Left lobe of liver (tissue), 2 donors: ENCODE measurements at places on chromosomes 4 and X. TPM values are rescaled to one million over a fixed set of nuclear protein-coding genes. Genes with fewer than 3 reads are reported as not detected.

- no peak for DNase-seq
Measured at GRCh38 chr4:176498617-176499256, 179.0 kb downstream of the SPCS3 start.

The ERVMER34-1 gene
- not detected for total RNA-seq

DNA sequence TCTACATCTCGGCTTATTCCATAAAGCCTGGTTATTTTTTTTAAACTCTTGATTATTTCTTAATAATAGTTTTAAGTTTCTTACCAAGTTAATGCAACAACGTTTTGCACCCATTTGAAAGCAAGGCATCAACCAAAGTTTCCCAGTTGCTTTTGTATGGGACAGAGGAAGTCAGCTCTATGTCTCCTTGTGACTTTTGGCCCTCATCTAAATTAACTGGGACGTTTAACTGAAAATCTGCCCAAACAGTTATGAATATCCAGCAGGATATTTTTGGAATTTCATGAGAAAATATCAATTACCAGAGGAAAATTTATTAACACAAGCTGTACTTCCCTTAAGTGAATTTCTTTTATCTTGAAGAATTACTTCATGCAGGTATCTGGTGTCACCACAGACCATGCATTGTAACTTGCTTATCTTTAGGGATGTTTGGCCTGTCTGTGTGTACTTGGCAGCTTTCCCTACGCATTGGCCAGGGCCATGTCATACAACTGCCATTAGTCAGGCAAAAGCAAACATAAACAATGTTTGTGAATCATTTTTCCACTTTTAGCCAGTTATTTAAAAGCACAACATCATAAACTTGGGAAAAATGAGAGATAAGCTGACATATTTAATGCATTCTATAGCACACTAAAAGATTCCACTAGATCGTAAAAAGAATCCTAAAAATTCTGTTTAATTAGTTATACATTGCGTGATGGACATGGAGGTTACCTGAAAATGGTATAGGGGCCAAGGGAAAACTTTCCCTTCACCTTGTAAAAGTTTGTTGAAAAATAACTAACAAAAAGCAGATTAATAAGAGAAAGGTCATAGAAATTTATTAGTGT lies 101.4 kb upstream of the PDE5A start:
- DNase-seq = peak; percentile 58

The CDKL2 gene
- total RNA-seq = 0.13 TPM

DNA sequence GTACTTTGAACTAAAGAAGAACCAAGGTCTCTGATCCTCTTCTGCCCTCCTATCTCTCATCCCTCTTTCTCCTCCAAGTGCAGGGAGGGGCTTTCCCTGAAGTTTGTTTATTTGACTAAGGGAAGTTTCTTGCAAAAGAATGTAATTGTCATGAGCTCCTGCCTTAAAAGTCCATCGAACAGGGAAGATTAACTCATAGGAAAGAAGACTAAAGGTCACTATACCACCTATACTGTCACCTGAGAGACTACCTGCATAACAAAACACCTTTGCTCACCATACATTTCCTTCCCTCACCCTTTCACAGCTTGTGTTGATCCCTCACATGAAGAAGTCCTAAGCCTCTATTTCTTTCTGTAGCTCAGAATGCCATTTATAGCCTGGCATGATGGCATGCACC lies 59.4 kb upstream of the C4orf54 start:
- DNase-seq = no peak

The PDZD4 gene
- 0.91 TPM for total RNA-seq

- DNase-seq = peak; percentile 46
Measured at GRCh38 chrX:106168107-106168506, at the start of gene PWWP3B. Gene PWWP3B, plus strand, starts transcription at chrX:106168305. Its CDS starts 37,128 bp downstream, at chrX:106205433.

DNA sequence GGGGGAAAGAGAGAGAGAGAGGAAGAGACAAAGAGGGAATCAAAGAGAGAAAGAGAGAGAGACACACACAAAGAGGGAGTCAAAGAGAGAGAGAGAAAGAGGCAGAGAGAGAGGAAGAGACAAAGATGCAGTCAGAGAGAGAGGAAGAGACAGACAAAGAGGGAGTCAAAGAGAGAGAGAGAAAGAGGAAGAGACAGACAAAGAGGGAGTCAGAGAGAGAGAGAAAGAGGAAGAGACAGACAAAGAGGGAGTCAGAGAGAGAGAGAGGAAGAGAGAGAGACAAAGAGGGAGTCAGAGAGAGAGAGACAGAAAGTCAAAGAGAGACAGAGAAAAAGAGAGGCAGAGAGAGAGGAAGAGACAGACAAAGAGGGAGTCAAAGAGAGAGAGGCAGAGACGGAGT lies 45.5 kb downstream of the MAGEA9 start:
- no peak for DNase-seq

The PDE6B gene
- 0.83 TPM for total RNA-seq

- no peak for DNase-seq
Measured at GRCh38 chrX:140431521-140431920, 73.3 kb downstream of the SOX3 start.

DNA sequence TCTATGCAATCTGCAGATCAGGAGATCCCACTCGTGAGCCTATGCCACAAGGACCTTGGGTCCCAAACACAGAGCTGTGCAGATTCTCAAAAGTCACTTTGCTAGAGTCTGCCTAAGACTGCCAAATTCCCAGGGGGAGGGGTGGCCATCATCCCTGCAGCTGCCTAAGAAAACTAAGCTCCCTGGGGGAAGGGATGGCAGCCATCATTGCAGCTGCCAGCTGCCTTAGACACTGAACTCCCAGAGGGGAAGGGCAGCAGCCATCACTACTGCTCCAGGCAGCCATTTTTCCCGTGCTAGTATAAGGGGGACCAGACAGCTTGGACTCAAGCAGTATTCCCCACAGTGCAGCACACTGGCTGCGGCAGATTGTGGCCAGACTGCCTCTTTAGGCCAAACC lies 156.9 kb downstream of the NKX6-1 start:
- DNase-seq = no peak

DNA sequence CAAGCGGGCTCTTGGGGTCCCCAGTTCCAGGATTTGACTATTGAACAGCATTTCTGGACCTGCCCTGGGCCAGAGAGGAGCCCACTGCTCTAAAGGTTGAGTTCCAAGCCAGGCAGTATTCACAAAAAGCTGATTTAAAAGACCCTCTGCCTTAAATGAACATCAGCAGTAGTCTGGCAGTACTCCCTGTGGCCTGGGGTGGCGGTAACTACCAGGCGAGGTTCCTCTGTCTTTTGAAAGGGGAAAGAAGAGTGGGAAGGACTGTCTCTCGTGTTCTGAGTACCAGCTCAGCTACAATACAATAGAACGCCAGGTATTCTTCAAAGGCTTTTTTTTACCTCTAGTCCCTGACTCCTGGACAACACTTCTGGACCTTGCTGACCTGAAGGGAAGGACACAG lies 456.4 kb upstream of the TEX13C start:
- DNase-seq = no peak

DNA sequence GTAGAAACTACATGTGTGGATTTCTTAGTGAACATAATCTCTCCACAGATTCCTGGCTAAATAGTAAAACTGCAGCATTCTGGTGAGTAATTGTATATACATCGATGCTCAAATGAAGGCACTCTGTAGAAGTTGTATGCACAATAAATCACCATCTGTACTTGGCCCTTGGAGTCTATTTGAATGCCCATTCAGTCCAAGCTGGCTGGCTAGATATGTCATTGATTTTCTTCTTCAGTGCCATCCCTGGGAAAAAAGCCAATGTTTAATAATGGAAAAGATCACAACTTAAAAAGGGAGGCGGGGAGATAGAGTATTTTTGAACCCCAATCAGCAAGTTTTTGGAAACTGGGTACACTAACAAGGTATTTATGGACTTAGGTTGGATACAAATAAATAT lies 381.0 kb upstream of the TEX13C start:
- no peak for DNase-seq

DNA sequence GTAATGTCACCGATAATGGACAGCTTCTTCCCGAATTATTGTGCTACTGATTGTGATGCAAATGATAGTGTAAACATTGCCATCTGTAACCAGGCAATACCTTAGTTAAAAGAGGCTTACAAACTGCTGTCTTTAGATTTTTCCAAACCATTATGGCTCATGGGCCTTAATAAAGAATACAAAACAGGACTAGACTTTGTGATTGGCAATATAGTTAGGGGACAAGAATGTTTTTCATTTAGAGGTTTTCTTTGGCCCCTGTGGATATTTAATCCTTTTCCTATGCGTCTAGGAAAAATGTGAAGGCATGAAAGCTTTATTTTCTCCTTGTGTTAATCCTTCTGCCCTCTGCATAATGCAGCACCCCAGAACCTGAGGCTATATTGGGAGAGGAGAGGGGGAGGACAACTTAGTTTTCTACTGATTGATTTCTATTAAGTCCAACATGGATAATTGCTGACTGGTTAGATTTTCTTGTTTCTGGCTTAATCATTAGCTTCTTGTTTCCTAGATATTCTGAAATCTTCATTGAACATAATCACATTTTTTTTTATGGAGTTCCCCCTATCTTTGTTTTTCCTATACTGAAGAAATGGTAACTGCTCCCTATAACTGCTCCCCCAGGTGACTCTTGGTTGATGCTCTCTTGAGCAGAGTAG lies 1.9 kb downstream of the PRPS1 start:
- no peak for DNase-seq

DNA sequence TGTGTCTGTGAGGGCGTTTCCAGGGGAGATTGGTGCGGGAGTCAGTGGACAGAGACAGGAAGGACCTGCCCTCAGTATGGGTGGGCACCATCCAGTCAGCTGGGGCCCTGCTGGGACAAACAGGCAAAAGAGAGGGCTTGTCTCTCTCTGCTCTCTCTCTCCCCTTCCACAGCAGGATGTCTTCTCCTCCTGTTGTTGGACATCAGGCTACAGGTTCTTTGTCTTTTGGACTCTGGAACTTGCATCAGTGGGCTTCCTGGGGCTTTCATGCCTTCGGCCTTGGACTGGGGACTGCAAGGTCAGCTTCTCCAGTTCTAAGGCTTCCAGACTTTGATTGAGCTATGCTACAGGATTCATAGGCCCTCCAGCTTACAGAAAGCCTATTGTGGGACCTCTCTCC lies 59.6 kb downstream of the ADGRA3 start:
- DNase-seq = no peak

The CYLC1 gene
- total RNA-seq = not detected

The GAGE1 gene
- total RNA-seq = not detected

The PHOX2B gene
- not detected for total RNA-seq

The NEIL3 gene
- total RNA-seq = 0.08 TPM

- no peak for DNase-seq
Measured at GRCh38 chrX:78886550-78886949, 58.6 kb upstream of the P2RY10 start.

GRCh38 chr4:2947926-2948325 lies 15.3 kb downstream of the NOP14 start:
- peak; percentile 92 for DNase-seq

DNA sequence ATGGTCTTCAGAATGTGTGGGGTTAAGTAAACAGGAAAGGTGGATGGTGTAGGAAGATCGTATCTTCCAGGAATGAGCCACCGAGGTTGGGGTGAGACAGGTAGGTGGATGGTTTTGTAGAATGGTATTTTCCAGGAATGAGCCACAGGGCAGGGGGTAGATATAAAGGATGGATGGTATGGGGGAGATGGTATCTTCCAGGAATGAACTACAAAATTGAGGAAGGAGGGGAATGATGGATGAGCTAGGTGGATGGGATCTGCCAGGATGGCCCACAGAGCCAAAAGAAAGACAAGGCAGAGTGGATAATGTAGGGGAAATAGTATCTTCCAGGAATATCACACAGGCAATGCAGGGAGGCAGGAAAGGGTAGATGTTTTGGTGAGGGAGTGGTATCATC lies 60.0 kb downstream of the MAOA start:
- no peak for DNase-seq

GRCh38 chrX:56025872-56026571 lies 206.1 kb upstream of the KLF8 start:
- no peak for DNase-seq

GRCh38 chr4:158949099-158949498 lies 153.8 kb upstream of the RAPGEF2 start:
- no peak for DNase-seq

- DNase-seq = no peak
Measured at GRCh38 chr4:153973942-153974341, 185.1 kb upstream of the SFRP2 start.

The TMEM131L gene
- total RNA-seq = 14.0 TPM

The MTNR1A gene
- total RNA-seq = not detected

GRCh38 chr4:79917246-79917645 lies 155.8 kb downstream of the ANTXR2 start:
- DNase-seq = no peak

DNA sequence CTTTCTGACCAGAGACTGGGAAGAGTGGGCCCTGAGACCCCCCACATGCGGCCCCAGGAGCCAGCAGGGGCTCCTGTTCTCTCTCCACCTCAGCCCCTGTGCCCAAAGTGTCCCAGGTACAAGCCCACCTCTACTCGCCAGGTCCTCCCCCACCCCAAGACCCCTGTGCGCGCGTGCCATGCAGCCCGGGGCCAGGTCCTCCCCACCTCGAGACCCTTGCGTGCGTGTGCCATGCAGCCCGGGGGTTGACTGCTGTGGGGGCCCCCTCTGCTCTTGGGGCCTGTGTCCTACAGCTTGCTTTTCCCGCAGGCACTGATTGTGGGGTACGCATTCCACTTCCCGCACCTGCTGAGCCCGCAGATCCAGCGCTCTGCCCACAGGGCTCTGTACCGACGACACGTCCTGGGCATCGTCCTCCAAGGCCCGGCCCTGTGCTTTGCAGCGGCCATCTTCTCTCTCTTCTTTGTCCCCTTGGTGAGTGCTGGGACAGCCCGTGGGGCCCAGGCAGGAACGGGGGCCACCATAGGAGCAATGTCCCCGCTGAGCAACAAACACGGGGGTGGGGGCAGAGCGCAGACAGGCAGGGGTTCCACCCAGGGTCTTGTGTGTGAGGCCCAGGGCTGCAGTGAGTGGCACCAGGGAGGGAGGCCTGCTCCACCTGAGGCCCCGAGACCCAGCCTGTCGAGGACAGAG lies 20.3 kb downstream of the DGKQ start:
- no peak for DNase-seq

The MAGEB6 gene
- not detected for total RNA-seq

The STOX2 gene
- total RNA-seq = 3.8 TPM

- DNase-seq = no peak
Measured at GRCh38 chr4:150211799-150212445, 133.7 kb downstream of the DCLK2 start.

The GRIA3 gene
- 3.1 TPM for total RNA-seq

GRCh38 chr4:139011225-139011950 lies 4.2 kb upstream of the NOCT start:
- DNase-seq = no peak

The IQCM gene
- total RNA-seq = not detected

The USP17L15 gene
- not detected for total RNA-seq

The ARSJ gene
- total RNA-seq = 2.2 TPM

DNA sequence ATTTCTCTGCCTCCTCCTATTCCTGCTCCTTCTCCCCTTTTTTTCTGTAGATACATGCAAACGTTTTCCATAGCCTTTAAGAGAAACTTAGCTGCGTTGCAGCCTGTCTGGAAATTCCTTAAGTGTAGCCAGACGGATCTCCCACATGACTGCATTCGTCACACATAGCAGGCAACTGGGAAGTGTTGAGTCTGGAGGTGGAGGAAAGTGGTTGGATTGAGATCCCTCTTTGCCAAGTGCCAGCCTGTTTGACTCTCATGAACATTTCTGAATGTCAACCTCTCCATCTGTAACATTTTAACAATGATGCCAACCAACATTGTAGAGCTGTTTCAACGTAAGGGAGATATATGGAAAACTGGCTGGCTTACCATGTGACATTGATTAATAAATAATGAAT lies 45.1 kb upstream of the FAM9A start:
- DNase-seq = no peak

GRCh38 chr4:102500352-102500695 lies 835 bp upstream of the NFKB1 start:
- DNase-seq = no peak
